ENCODE measurements at places on chromosomes 1 and 21. TPM values are rescaled to one million over a fixed set of nuclear protein-coding genes. Genes with fewer than 3 reads are reported as not detected.
A peak's percentile ranks its signal among the peaks of the same experiment; 100 is the strongest.

NPPB gene
- not detected for total RNA-seq

AMY1B gene
- not detected for total RNA-seq

GRCh38 chr1:228321435-228321834 is 85.2 kb downstream of the TRIM11 start:
- DNase-seq: no peak

GRCh38 chr1:212685429-212685828 is 14.2 kb downstream of the BATF3 start:
- no peak for DNase-seq

DNA sequence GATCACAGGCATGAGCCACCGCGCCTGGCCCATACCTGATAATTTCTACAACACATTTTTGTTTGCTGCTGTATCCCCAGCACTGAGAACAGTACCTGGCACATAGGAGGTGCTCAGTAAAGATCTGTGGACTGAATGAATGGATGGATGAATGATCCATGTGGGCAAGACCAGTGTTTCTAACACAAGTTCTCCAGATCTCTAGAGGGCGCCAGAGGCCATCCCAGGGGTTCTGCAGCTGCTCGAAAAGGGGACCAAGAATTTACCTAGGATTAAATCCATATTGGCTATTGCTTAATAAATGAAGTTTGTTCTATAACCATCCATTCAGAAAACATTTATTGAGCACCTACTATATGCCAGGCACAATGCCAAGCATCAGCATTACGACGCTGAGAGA is 167.7 kb downstream of the ACTL8 start:
- DNase-seq: peak; percentile 15

DNA sequence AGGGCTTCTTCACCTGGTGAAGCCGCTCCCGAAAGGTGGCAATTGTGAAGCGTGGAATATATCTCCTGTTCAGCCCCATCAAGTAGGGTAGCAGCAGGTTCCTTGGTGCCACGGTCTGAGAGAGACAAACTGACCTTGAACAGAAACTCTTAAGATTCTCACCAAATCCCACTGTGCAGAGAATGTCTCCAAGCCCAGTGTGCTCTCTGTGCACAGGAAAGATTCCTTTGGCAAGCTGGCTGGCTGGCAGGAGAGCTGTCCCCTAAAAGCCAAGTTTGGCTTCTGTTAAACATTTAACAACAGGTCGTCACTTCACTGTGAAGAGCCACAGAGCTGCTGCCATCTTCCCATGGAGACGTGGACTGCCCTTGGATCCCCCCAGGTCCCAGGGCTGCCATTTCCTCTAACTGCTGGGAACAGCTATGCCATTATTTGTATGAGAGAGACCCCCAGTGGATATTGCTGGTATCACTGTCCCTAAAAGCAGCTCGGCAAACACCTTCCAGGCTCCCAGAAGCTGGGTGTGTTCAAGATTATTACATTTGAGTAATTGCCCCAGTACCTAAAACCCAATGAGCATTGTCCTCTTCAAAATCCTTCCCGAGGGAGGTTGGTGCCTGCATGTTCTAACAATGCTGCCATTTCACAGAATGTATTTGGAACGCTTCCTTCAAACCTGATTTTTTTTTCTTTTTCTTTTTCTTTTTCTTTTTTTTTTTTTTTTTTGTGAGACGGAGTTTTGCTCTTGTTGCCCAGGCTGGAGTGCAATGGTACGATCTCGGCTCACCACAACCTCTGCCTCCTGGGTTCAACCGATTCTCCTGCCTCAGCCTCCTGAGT is 71.8 kb downstream of the CD58 start:
- DNase-seq: peak; percentile 51

DNA sequence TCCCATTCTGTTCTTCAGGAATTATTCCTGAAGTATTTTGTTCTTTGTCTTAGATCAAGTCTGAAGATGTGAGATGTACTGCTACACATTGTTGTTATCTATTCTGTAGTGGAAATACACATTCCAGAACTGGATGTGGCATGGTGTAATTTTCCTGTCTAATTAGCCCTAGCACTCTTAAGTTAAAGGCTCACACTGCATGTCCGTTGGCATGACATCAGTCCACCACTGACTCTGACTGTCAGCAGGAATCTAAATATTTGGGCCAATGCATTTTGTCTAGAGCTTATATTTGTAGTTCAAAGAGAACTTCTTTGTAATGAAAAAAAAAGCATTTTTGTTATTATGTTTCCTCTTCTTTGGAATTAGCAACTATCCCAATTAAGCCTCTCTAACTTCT is 201.0 kb downstream of the S1PR1 start:
- DNase-seq: no peak

DNA sequence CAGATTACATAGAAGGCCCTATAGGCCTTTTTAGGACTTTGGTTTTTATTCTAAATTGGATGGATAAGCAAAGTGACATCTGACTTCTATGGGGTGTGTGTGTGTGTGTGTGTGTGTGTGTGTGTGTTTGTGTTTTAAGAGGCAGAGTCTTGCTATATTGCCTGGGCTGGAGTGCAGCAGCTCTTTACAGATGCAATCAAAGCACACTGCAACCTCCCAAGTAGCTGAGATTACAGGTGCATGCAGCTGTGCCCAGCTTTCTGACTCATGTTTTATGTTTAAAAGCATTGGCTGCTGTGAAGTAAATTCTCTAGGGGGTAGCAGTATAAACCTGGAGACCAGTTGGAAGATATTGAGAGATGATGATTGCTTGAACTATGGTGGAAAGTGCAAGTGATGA is 12.4 kb upstream of the EVI5 start:
- DNase-seq: no peak

DNA sequence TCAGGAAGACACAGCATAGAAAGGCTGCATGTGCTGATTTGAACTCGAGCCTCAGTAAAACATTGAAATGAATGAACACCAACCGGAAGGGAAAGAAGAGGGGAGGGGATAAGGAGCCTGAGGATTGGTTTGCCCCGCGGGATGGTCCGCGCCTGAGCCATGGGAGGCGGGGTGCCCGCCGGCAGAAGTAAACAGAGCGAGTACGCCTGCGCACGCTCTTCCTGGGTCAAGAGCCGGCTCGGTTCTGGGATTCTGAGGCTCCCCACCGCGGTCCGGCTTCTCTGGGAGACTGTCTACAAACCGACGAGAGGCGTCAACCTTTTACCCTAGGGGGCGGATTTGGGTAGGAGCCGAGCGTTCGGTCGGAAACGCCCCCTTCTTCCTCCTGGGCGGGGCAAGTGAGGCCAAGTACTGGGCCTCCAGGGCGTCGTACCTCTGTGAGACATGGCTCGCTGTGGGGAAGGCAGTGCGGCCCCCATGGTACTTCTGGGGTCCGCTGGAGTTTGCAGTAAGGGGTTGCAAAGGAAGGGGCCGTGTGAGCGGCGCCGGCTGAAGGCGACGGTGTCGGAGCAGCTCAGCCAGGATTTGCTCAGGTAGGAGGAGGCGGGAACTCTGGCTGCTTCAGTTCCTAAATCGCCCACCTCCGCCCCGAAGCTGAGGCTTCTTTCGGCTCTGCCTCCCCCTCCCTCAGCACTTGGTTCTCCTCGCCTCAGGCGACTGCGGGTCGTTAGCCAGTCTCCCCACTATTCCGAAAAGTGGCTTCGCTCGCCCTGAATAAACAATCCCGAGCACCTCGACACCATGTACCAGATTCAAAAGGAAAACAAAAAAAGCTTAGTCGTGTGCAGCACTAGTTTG is at the start of gene BTBD8:
TSS of gene BTBD8 (plus strand) at position 218 of the 858 bp plus-strand sequence. CDS start at position 445, 227 bp downstream.
- peak; percentile 90 for DNase-seq

DNA sequence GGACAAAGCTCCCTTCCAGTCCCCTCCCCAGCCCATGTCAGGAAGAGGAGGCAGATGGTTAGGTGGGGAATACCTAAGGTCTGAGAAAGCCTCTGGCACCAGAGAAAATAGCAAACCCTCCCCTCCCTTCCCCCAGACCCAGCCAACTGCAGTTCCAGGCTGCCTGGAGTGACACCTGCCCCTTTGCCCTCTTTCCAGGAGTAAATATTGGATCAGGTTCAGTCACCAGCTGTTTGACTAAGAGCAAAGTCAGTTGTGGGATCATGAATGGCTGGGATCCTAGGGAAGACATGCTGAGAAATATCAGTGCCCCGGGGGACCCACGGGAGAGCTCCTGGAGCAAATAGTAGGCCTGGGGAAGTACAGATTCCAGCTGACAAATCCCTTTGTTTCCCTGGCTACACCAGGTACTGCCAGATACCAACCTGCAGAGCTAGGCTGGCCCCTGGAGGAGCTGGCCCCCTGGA is 12.2 kb upstream of the CDK18 start:
- no peak for DNase-seq

DNA sequence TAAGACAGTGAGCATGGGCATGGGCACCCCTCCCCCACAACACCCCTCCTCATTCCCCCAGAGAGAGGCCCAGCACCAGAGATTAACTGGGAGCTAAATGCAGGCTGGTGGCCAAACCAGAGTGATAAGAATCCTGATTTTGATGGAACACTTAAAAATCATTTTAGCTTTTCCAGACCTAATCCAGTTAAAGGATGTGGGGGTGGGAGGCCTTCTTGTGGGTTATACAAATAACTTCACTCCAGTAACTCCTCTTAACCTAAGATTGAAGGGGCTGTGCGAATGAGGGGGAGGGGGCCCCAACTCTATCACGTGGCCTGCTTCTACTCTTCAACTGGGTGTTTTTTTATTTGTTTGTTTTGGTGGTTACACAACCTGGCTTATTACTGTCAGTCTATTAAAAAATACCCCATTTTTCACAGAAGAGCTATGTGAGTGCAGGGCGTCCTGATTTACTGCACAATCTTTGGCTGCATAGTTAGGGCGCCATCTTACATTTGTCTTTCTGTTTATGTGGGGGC is 398.1 kb upstream of the LYPLAL1 start:
- no peak for DNase-seq

LORICRIN gene
- total RNA-seq: 0.46 TPM

PALMD gene
- not detected for total RNA-seq

- no peak for DNase-seq
Observed at GRCh38 chr1:234958066-234958705, 170.5 kb downstream of the TOMM20 start.

GRCh38 chr1:211730347-211730746 is 54.9 kb upstream of the NEK2 start:
- no peak for DNase-seq

DNA sequence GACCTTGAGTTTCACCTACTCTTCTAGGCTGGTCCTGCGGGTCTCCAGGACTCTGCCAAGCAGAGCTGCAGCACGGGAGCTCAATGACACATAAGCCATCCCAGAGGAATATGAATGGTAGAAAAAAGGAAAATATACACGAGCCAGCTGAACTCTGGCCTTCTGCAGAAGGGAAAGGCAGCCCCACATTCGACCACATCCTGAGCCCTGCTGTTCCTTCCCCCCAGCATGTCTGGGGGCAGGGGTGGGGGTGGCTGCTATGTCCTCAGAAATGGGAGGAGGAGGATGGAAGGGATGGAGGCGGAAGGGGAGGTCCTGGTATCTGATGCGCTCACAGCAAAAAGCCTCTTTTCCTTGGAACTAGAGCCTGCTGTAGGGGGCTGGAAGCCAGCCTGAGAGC is 12.1 kb upstream of the KDF1 start:
- no peak for DNase-seq

DNA sequence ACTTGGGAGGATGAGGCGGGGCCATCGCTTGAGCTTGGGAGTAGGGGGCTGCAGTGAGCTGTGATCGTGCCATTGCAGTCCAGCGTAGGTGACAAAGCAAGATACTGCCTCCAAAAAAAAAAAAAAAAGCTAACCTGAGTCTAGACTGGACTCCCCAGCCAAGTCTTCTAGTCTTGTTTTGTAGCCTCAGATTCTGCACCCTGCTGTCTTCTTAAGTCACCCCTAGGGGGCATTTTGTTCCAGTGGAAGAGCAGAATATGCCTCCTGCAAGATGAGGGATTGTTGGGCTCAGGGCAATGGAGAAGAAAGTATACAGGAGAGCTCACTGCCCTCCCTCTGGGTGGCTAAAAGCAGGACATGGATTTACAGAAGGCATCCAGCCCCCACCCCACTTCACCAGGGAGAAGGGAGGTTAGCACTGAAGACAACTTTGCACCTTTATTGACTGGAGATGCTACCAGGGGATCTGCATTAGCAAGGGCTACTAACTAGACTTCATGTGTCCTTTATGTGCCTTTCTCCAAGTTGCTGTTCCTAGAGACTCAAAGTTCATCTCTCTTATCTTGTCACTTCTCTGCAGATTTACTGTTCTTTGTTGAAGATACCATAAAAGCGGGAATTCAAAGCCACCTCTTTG is 15.3 kb upstream of the RNF187 start:
- DNase-seq: peak; percentile 38

EDN2 gene
- not detected for total RNA-seq

DNA sequence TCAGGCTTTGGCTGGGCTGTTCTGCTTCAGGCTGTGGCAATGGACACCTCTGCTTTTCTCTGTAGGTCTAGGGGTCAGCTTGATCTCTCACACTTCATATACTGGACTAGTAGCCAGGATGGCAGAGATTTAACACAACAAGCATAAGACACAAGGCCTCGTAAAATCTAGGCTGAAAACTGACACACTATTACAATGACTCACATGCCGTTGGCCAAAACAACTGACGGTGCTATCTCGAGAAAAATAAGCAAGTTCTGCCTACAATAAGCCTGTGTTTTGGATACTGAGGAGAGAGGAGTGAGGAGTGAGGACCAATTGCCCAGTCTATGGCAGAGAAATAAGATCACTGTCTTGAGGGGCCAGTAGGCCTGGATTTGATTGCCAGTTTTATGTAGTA is 840.7 kb upstream of the ADAMTS5 start:
- DNase-seq: no peak

- DNase-seq: no peak
Observed at GRCh38 chr1:151661751-151662150, 49.9 kb downstream of the SNX27 start.

TSEN15 gene
- total RNA-seq: 82.3 TPM

FAAH gene
- total RNA-seq: 5.1 TPM

DNA sequence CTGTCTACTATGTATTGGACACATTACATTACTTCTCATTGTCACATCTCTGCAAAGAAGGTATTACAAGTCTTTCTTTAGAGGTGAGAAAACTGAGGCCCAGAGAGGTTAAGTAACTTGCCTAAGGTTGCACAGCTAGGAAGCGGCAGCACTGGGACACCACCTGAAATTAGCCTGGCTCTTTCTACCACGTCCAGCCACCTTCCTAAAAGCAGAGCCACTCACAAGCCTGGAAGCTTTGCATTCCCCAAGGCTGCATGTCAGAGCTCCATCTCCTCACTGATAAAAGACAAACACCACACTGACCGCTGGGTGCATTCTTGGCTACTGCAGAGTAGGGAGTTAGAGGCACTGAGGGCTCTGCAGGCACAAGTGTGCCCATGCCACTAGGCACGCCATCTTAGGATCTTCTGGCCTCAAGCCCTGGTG is 2.4 kb downstream of the CD247 start:
- DNase-seq: no peak

GRCh38 chr1:30409476-30410152 is 313.8 kb downstream of the MATN1 start:
- DNase-seq: no peak

DNA sequence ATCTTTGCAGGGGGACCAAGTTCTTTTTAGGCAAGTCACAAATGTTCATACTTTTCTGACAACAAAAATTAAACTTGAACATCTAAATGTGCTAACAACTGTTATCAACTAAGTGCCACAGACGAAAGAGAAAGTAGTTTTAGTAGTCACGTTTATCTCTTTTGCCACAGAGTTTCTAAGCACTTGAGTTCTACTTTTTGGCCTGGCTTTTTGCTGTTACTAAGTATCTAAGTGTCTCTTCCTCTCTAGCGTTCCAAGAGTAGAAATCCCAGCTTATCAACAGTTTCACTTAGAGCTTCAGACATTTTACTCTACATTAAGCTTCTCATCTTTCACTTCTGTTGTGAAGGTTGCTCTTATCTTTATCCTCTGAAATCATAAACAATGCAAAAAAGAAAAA is 34.2 kb downstream of the GATAD2B start:
- no peak for DNase-seq

GRCh38 chr1:58714544-58714943 is 14.7 kb upstream of the MYSM1 start:
- DNase-seq: no peak

All from activated T-cell treated with anti-CD3 and anti-CD28 coated beads, Interleukin-2, amount 50 U/mL, for 72 hours (primary cell).